ENCODE measurements at places on chromosomes 2 and 18.

- DNase-seq: no peak
Measured at GRCh38 chr2:110877031-110877827, 144.9 kb downstream of the ACOXL start.

- no peak for DNase-seq
Measured at GRCh38 chr2:10775021-10775780, 37.4 kb downstream of the PDIA6 start.

GRCh38 chr2:186629250-186629996 is 39.6 kb downstream of the ITGAV start:
- DNase-seq: no peak

- DNase-seq: no peak
Measured at GRCh38 chr18:9738266-9738969, 30.3 kb downstream of the RAB31 start.

- peak; percentile 65 for DNase-seq
Measured at GRCh38 chr2:233061591-233062450, 1.7 kb downstream of the INPP5D start.

GRCh38 chr2:14602309-14602708 is 30.2 kb upstream of the LRATD1 start:
- no peak for DNase-seq

- DNase-seq: no peak
Measured at GRCh38 chr18:23065234-23065806, 70.0 kb upstream of the CABLES1 start.

DNA sequence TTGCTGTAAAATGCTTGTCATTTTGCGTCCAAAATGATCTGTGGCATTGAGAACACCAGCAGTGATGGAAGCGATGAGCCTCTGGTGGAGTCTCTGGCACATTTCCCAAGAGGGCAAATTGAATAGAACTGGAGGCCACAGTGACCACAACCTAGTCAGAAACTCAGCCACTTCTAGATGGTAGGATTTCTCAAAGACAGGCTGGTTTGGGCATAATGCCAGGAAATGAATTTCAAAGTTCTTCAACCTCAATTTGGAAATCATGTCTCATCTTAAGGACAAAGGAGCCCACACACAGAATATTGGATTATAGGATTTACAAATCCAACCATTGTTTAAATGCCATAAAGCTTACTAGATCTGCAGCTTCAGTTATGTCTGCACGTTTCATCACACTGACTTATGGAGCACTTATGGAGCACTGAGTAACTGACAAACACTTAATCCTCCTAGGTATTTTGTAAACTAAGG is 132.1 kb downstream of the COL6A3 start:
- no peak for DNase-seq

- no peak for DNase-seq
Measured at GRCh38 chr18:58350526-58350925, 278.4 kb downstream of the ALPK2 start.

DNA sequence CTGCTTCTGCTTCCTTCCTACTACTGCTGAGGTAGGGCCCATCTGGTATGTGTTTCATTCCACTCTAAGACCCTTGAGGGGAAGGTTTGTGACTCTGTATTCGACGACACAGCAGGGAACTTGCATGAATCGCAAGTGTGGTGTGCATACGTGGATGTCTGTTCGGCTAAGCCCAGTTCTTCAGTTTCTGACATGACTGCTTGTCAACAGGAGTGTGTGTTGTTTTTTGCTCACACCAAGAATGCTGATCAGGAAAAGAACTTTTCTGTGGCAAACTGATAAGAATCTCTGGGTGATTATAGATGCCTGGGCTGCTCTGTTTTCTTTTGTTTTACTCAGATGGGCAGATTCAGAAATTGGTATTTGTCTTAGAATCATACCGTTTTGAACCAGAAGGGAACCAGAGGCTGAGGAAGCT is 22.0 kb downstream of the TNFRSF11A start:
- DNase-seq: no peak

DNA sequence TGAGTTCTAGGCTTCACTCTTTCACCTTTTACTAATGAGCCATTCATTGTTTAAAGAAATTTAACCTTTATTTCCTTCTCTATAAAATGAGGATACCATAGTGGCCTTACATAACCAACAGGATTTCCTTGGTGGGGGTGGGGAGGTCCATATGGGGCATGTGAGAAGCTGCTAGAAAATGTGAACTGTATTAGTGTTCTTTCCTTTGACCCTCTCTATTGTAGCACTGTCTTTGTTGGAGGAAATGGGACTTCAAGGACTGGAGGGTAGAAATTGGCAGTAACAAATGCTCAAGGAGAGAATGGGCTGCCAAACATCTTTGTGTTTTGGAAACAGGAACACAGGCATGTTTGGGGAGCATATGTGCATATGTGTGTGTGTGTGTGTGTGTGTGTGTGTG is 468.7 kb upstream of the ZEB2 start:
- DNase-seq: no peak

GRCh38 chr2:199196686-199197085 is 261.1 kb downstream of the SATB2 start:
- DNase-seq: no peak

GRCh38 chr2:191597186-191597751 is 80.7 kb upstream of the NABP1 start:
- no peak for DNase-seq

GRCh38 chr2:152034257-152034801 is 64.5 kb downstream of the CACNB4 start:
- DNase-seq: no peak

DNA sequence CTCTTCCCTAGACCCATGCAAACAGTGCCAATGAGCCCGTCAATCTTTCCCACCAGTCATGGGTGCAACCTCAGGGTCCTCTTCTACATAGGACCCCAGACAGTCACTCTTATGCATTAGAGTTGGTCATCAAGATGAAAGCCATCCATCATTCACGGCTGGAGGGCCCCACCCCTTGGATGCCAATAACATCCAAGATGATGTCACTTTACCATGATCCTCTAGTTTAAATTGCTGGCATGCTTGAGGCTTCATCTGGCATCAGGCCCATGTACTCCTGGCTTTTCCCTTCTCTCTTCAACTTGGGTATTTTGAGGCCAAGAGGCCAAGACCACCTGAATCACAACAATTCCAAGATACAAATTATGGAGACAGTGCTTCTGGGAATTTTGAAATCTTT is 91.1 kb upstream of the MAPK4 start:
- no peak for DNase-seq

GRCh38 chr2:48527226-48527885 is 2.6 kb upstream of the STON1 start:
- no peak for DNase-seq

DNA sequence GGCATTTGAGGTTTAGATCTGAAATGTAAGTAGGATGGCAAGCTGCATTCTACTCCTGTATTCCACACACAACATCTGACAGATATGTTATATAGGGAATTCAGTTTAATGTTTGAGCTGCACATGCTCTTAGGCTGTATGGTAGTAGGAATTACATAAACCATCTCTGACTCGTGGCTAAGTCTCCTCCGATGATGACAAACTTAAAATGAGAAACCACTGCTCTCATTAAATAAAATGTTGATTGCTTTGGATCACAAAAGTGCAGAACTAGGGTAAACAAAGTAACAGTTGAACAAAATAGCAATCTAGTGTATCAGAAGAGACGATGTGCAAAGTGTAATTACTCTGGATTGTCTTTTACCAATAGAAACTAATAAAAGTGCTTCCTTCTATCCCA is 50.1 kb upstream of the WDR75 start:
- DNase-seq: no peak

- no peak for DNase-seq
Measured at GRCh38 chr2:28588292-28588670, 92.4 kb downstream of the PLB1 start.

DNA sequence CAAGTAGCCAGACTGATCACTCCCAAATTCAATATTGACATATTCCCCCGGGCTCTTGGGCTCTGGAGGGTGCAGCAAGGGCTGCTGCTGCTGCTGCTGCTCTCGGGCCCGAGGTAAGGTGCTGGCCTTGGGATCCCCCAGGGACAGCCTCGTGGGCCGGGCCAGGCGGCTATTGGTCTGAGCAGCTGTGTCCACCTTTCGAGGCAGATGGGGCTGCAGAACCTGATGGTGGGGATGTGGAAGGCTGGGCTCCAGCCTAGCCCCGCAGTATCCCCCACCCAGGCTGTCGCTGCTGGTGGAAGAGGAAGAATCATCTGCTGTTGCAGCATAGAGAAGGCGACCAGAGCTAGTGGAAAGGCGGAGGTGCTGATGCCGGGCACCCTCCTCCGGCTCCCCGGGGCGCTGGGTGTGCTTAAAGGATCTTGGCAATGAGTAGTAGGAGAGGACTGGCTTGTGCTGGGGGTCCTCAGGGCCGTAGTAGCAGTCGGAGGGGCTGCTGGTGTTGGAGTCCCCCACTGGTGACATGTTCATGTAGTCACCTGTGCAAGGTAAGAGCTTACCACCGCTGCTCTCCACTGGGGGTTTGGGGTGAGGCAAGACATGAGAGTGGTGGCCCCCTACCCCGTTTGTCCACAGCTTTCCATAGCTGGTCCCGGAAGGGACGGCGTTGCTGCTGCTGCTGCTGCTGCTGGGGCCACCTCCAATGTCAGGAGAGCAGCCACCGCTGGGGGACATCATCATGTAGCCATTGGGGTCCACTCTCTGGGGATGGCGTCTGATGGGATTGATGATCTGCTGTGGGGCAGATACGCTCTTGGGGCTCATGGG is 3.4 kb downstream of the IRS1 start:
- no peak for DNase-seq

DNA sequence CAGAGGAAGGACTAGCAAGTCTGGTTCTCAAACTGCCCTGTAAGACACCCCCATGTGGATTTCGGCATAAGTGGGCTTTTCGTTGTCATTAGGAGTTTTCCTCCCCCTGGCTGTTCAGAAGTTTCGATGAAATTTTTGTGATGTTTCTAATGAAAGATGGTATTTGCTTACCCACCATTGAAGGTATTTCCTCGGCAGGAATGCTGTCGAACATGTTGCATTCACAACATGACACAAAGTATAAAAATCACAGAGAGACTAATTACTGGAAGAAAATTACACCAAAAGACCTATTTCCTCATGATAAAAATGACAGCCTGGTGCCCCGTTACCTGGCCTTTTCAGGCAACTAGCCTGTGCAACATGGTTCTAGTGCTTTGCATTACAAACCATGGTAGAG is 144.9 kb downstream of the TXNL1 start:
- DNase-seq: no peak

GRCh38 chr2:28346587-28346986 is 46.1 kb upstream of the FOSL2 start:
- DNase-seq: peak; percentile 21

GRCh38 chr2:7621018-7621814 is 704.0 kb downstream of the RNF144A start:
- DNase-seq: no peak

- DNase-seq: no peak
Measured at GRCh38 chr2:233307565-233307964, at the start of gene SAG. Gene SAG (plus strand): TSS chr2:233307816. CDS start chr2:233309190, 1,374 bp downstream.

- DNase-seq: no peak
Measured at GRCh38 chr2:183946193-183946592, 652.1 kb upstream of the ZNF804A start.

DNA sequence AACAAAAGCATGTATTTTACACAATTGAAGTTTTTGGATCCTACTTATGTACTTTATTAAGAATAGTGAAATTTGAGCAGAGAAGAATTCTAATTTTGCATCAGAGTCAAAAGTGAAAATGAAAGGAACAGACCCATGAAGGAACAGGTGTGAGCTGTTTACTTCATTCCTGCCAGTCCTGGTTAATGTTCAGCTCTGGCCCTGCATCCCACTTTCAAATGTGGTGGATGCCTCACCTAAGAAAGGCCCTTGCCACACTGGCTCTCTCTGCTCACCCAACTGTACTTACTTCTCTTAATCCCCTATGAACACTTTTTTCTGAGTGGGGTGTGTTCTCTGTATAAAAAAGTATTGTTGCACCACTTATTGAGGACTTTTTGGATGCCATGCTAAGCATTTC is 22.2 kb downstream of the FAM110C start:
- DNase-seq: no peak

DNA sequence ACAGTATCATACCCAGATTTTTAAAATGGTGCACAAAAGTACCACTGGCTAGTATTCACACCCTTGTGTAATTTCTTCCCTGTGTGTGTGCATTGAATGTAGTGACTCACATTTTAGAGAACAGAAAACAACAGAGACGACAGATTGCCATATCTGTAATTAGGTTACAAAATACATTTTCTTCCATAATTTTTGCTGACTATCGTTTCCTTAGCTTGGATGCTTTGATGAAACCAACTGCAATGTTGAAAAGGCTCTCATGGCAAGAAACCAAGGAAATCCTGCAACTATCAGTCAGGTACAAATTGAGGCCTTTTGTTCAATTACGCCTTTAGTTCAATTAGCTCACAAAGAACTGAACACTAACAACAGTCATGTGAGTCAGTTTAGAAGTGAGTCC is 484.4 kb downstream of the ZNF804A start:
- DNase-seq: no peak

GRCh38 chr2:240306185-240306584 is 129.3 kb upstream of the GPC1 start:
- no peak for DNase-seq

GRCh38 chr2:120937686-120938044 is 202.0 kb downstream of the GLI2 start:
- DNase-seq: no peak

- no peak for DNase-seq
Measured at GRCh38 chr18:37381554-37381953, 184.0 kb downstream of the CELF4 start.

DNA sequence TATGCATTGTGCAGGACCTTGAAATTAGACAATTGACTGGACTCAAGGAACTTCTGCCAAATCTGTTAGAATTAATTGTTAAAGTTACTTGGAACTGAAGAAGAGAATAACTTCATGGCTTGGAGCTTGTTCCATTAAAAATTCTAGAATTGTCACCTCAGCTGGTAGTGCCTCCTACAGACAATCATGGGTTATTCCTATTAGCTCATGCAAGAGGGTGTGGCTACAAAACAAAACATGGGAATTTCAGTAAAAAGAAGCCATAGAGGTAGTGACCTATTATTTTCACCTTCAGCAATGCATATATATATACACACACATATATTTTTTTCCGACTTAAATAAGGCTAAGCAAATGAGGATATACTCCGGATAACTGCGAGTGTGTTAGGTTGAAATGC is 181.9 kb upstream of the DTNA start:
- no peak for DNase-seq

DNA sequence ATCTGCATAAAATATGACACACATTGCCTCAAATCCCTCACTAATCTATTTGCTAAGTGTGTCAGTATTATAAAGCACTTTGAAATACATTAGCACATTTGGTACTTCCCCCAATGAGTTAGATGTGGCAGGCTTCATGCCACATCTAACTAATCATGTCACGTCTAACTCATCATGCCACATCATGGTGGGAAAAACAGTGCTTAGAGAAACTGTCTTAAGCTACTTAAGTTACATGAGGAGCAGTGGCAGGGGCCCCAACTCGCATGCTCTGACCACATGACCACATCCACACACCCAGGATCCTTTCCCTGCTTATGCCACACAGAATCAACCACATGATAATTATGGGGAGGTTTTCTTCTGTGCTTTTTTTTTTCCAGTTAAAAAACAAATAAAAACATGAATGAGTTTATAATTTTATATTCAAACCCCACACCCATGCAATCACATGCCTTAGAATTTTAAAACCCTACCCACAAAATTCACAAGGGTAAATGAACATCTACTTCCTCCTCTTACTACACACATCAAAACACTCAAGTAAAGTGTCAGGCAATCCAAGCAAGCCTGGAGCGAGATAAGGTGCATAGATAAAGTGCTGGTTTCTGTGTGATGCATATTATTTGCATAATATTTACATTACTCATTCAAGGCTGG is 1.6 kb downstream of the ABCA12 start:
- DNase-seq: no peak
